ENCODE measurements at places on chromosomes 13 and 19.

DNA sequence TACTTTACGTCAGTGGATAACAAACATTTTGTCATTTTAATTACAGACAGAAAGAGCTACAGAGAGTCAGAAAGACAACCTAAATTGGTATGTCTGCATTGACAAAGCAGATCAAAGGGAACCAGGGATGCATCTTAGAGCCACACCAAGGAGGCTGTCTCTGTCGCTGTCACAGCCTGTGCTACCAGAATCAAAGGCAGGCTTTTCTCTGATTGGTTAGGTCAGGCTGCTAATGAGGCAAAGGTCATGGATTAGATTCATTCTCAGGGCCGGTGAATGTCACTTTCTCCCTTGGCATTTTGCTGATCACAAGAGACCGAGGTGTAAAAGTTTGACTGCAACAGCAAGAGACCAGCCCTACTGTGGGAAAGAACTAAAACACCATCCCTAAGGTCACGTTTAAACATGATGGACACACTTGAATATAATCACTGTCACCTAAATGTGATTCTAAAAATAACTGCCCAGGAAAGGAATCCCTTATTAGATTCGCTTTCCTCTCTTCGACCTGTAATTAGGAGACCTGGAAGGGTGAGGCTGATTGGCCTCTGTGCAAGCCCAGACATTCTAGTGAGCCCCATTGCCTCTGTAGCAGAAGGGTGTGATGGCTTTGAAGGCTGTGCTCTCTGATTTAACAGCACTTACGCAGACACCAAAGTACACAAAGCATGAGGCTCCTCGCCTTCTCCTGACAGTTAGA, 314.4 kb upstream of the NBEA start:
- no peak for DNase-seq

DNA sequence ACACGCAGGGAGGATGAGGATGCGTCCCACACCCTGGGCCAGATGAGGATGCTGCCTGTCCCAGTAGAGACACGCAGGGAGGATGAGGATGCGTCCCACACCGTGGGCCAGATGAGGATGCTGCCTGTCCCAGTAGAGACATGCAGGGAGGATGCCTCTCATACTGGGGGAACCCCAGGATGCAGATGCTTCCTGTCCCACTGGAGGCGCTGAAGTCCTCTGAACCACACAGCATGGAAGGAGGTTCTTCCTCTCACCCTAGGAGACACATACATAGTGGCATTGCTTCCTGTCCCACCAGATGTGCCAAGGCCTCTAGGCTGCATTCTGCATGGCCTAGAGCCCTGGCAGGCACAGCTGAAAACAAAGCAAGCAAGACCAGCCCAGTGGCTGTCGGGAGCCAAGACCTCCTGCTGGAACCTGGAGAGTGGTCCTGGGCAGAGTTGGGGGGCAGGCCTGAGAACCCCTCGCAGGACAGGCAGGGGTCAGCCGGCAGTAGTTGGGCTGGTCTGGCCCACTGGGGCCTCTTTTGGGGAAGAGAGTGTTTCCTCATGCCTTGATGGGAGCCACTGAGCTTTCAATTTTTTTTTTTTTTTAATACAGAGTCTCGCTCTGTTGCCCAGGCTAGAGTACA, 4.3 kb downstream of the HPN start:
- no peak for DNase-seq

DNA sequence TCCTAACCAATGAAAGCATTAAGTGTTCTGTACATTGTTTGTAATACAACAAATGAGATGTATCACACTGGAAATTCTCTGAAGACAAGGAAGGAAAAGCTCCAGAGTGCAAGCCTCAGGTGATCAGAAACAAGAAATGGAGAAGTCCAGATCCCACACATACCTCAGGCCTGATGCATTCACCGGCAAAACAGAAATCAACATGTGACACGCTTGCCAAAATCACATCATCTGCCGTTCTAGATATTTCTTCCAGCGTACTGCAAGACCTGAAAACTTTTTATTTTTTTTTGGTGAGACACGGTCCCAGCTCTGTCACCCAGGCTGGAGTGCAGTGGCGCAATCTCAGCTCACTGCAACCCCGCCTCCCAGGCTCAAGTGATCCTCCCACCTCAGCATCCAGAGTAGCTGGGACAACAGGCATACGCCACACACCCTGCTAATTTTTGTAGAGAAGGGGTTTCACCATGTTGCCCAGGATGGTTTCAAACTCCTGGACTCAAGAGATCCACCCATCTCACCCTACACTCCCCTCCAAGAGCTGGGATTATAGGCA, 48.6 kb downstream of the FOXO1 start:
- peak; percentile 40 for DNase-seq

DNA sequence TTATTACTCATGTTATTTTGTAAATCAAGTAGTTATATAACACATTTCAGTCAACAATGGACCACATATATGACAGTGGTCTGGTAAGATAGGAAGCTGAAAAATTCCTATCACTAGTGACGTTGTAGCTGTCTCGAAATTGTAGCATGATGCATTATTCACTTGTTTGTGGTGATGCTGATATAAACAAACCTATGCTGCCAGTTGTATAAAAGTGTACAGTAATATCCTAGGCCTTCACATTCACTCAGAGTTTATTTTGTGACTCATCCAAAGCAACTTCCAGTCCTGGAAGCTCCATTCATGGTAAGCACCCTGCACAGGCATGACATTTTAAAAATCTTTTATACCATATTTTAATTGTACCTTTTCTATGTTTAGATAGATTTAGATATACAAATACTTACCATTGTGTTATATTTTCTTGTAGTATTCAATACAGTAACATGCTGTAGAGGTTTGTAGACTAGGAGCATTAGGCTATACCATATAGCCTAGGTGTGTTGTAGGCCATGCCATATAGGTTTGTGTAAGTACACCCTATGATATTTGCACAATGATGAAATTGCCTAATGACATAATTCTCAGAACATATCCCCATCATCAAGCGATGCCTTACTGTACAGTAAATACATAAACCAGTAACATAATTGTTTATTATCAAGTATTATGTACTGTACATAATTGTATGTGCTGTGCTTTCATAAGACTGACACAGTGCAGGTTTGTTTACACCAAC, 49.3 kb downstream of the IFT88 start:
- DNase-seq: no peak

DNA sequence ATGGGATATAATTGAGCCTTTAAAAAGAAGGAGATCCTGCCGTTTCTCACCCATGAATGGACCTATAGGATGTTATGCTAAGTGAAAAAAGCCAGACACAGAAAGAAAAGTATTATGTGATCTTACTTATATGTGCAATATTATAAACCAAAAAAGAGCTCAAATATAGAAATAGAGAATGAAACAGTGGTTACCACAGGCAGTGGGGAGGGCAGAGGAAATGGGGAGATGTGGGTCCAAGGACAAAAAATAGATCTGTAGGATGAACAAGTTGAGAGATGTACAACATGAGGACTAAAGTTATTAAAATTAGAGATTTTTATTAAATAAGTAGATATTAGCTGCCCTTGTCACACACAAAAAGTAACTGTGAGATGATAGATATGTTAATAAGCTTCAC, 29.1 kb downstream of the TDRD3 start:
- no peak for DNase-seq

DNA sequence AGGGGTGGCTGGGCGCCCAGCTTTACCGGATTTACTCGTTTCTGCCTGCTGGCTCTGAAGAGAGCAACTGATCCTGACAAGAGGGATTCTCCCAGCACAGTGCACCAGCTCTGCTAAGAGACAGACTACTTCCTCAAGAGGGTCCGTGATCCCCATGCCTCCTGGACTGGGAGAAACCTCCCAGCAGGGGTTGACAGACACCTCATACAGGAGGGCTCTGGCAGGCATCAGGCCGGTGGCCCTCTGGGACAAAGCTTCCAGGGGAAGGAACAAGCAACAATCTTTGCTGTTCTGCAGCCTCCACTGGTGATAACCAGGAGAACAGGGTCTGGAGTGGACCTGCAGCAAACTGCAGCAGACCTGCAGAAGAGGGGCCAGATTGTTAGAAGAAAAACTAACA, 1192.5 kb upstream of the PRR20A start:
- DNase-seq: no peak

- DNase-seq: no peak
Observed at GRCh38 chr13:41917641-41918040, 43.3 kb downstream of the VWA8 start.

DNA sequence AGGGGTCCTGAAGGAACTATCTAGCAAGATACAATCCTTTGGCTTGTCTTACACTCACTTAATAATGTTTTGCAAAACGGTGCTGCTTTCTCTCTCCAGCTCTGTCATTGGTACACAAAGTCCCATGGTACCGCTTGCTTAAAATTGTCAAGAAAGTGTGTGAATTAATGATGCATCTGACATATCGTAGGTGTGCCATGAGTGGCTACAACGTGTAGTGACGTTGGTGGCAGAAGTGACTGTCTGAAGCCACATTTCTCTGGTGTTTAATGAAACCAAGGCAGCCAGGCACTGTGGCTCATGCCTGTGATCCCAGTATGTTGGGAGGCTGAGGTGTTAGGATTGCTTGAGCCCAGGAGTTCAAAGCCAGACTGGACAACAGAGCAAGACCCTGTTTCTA, 2.6 kb downstream of the HSH2D start:
- DNase-seq: no peak

DNA sequence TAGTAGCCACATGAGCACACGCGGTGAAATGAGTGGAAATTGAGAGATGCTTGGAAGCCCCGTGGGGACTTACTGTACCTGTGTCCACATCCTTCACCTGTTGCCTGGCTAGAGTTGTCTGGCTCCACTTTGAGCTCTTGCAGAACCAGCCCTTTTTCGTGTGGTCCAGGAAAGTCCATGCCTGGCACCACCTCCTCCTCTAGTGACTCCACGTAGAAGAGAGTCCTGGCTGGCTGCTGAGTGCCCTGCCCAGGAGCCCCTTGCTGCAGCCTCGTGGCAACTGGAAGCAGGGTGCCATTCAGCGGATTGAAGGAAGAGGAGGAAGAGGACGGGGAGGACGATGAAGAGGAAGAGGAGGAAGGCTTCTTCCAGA, 515 bp upstream of the ATXN8OS start:
- DNase-seq: no peak

GRCh38 chr19:29662604-29663404, 2.5 kb upstream of the PLEKHF1 start:
- DNase-seq: no peak

- DNase-seq: no peak
Observed at GRCh38 chr13:110812121-110812868, 98.8 kb downstream of the ING1 start.

All from upper lobe of left lung (tissue), 6 donors.